Kidney epithelial cell (primary cell): ENCODE measurements at places on chromosomes 6 and 20.
A peak's percentile ranks its signal among the peaks of the same experiment; 100 is the strongest.

GRCh38 chr20:21052241-21052640 is 53.9 kb downstream of the LINC00237 start:
- DNase-seq = no peak

GRCh38 chr6:56567501-56567900 is 75.2 kb downstream of the DST start:
- DNase-seq = no peak

DNA sequence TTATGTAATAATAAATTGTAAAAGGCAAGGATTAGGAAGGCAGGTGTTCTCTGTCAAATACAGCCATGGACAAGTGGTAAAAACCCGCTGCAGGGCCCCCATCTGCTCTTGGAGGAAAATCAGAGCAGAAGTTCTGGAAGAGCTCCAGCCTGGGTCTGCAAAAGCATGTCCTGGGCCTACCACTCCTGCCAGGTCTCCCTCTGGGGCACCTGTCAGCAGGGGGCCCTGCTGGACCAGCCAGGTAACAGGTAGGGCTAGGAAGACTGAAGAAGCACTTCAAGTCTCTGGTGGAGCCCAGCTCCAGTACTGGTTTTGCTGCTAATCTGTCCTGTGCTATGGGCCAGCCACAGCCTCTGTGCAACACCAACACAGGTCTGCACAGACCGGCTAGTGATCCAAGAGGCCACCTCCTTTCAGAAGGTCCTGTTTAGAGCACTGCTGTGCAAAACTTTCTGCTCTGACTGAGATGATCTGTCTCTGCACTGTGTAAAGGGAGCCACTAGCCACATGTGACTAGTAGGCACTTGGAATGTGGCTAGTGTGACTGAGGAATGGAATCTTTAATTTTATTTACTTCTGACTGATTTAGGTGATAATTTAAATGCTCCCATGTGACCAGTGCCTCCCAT is 30.2 kb downstream of the RRBP1 start:
- DNase-seq = no peak

DNA sequence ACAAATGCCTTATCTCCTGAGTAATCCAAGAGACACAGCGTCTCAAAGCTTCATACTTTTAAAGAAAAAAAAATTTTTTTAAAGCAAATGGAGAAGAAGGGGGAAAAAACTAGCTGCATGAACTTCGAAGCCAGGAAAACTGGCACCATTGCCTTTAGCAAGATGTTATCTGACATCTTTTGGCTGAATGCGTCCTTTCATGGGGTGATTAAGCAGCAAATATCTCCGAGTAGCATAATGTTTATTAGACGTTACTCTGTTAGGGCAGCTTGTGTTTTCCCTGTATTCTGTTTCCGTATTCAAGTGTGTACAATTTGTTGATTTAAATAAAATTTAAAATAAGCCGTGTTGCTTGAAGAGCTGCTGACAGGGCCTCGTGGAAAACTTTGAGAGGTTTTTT is 76.5 kb upstream of the TSHZ2 start:
- no peak for DNase-seq

DNA sequence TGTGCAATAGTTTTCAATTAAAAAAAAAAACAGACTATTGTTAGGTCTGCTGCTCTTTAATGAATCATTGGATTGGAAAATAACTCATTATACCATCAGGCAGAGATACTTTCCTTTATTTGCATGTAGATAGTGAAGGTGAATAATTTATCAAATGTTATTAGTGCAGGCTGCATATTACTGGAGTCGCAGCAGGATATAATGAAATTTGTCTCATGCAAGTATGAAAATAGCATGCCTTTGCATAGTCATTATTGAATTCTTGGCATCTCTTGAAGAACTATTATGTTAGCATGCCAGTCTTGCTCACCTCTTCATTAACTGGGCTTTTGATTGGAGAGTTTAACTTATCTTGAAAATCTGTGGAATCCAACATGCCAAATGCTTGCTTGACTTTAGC is 241.7 kb downstream of the CDKAL1 start:
- no peak for DNase-seq

DNA sequence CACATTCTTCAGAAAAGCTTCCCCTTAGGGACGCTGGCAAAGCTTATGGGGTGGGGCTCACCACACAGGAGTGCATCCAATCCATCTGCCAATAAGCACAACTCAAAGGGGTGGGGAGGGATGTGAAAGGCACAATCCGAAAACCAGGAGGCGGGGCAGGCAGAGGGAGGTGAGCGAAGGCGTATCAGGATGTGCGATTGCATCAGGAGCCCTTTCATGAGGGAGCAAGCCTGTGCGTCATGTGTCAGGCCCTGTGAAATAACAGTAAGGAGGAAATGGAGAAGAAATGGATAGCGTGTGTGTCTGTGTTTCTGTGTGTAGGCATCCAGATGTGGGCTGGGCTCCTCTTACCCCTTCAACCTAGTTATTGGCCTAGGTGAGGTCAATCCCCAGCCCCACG is 382.4 kb upstream of the CDH4 start:
- DNase-seq = no peak

DNA sequence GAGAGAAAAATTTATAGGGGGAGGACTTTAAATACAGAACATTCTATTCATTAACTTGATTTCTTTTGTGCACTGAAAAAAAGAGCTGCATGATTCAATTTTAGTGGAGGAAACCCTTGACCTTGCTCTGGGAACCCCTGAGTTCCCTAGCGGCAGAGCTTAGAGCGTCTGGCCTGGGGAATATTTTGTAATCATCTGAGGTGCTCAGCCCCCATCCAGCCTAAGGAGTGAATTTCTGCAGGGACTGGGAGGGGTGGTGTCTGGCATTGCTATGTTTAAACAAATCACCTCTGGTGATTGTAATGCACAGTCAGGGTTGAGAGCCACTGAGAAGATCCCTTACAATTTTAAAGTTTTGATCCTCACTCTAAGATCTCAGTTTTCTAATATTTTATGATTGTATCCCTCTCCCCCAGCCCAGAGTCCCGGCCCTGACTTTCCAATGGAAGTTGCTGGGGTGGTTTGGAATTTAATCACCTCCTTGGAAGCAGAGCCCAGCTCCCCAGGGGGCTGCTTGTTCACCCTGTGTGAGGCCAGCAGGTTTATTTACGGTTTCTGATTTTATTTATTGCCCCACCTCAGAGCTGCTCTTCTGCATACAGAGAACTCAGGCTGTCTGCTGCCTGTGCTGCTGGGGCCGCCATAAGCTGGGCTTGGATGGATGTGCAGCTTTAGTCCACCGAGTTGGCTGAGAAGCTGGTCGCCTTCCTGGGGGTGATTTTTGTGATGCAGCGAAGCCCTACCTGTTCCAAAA is 263.1 kb downstream of the LRFN2 start:
- no peak for DNase-seq

- no peak for DNase-seq
Measured at GRCh38 chr6:137471497-137471896, 22.7 kb downstream of the OLIG3 start.

GRCh38 chr20:9235518-9235917 is 166.6 kb downstream of the PLCB4 start:
- peak; percentile 51 for DNase-seq

DNA sequence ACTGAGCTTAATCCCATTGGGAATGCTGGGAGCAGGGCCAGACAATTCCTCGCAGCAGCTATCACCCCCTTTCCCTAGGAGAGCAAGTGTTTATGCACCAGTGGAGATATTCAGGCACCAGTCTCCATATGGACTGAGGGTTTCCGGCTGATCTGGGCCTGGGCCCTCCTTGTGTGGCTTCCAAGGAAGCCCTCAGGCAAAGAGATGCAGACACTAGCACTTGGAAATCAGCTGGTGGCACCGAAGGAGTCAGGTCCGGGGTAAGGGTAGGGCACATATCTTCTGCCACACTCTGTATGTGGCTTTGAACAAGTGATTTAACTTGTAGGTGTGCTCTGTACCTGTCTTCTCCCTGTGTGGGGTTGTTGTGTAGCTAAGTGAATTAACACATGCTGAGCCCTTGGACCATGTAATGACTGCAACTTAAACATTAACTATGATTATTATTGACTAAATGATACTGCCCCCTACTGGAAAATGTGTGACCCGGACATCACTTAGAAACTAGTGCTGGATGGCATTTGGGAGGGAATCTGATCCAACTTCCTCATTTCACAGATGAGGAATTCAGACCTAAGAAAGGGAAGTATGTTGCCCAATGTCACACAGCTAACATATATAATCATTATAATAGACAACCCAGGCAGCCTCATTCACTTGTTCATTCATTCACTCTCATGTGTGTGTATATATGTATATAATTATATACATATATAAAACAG is 19.3 kb upstream of the WFDC2 start:
- DNase-seq = no peak

DNA sequence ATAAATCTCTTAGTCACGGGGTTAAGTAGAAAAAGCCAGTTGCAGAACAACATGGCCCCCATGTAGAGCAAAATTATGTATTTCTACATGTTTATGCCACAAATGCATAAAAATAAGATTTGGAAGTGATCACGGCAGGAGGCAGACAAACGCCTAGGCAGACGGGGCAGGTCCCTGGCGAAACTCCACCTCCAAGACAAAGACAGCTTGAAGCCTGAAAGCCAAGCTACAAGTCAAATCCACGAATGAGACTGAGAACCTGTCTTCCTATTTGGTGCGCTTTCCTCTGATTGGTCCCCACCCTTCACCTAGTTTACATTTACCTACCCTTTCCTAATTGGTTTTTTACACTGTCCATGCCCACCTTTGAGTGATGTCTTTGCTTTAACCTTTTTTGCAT is 28.7 kb upstream of the AHCY start:
- no peak for DNase-seq

- DNase-seq = no peak
Measured at GRCh38 chr6:133854364-133855275, 34.3 kb upstream of the TCF21 start.

GRCh38 chr6:53347921-53348370 is 804 bp downstream of the ELOVL5 start:
- no peak for DNase-seq

DNA sequence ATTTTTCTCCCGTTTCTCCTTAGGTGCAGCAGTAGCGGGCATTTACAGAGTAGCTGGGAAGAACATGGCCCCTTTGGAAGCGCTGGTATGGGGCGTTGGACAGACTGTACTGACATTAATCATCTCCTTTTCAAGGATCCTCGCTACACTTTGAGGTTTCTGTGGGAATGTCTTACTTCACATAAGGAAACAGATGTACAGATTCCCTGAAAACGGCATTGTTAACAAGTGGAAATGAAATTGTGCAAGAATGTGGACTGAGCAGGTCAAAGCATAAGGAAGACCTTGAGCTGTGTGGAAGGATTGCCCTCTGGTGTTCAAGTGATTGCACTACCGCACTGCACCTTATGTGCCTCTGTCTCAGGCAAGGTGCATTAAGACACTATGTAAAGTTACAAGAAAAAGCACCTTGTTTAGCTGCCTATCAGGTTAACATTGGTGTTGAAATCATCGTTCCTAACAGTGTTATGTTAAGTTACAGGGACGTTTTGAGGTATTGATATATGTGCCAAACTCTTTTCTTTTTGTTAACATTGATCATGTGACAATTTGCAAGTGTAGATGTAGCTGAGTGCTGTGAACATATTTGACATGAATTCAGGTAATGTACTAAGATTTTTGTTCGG is 38.0 kb downstream of the TMEM170B start:
- peak; percentile 50 for DNase-seq

GRCh38 chr6:170441316-170441715 is 111.8 kb downstream of the PSMB1 start:
- no peak for DNase-seq

DNA sequence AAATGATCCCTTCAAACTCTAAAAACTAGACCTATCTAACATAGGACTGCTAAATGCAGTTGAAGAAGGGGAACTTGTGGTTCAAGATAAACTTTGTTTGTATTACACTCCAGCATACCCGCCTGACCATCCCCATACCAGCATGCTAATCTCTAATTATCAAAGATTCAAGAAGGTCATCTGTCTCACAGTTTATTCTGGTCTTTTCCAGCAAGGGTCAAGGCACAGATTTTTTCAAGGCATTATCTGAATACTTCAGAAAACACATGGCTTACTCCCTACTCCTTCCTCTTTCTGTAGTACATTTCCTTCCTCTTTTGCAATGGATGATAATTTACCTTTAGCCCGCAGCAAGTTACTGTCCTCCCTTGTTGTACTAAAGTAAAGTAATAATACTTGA is 174.1 kb downstream of the PKHD1 start:
- no peak for DNase-seq

DNA sequence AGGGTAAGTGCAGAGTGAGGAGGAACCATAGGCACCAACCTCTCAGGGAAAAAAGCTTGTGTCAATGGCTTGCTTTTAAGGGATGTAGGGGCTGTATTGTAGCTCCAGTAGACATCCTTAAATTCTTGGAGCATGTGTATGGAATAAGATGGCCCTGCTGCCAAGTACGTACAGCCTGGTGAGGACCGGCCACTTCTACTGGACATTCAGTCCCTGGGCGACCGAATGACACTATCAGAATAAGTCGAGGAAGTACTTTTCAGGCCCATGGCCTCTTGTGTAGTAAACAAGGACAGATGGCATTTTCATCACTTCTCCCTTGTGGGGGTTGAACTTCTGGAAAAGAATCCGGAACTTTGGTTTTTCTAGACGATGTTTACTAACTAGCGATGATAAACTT is 32.8 kb downstream of the GFRA4 start:
- DNase-seq = no peak

- DNase-seq = no peak
Measured at GRCh38 chr20:63856098-63856511, 5.2 kb upstream of the ABHD16B start.

GRCh38 chr20:33466303-33466646 is 22.7 kb upstream of the SNTA1 start:
- DNase-seq = no peak

DNA sequence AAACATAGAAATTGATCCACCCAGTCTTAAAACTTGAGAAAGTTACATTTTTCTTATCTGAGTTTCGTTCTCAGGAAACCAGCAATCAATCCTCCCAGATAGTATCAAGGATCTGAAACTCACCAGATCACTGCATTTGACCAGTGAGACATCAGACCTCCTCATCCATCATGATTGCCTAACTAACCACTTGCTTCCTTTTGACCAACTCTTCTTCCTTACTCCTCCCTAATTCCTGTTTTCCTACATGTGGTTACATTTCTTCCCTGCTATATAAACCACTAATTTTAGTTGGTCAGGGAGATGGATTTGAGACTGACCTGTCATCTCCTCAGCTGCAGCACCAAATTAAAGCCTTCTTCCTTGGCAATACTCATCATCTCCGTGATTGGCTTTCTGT is 357.1 kb upstream of the POU3F2 start:
- no peak for DNase-seq

- DNase-seq = no peak
Measured at GRCh38 chr6:48048451-48049146, 62.4 kb downstream of the PTCHD4 start.

GRCh38 chr6:91442342-91442741 is 855.5 kb upstream of the MAP3K7 start:
- no peak for DNase-seq

DNA sequence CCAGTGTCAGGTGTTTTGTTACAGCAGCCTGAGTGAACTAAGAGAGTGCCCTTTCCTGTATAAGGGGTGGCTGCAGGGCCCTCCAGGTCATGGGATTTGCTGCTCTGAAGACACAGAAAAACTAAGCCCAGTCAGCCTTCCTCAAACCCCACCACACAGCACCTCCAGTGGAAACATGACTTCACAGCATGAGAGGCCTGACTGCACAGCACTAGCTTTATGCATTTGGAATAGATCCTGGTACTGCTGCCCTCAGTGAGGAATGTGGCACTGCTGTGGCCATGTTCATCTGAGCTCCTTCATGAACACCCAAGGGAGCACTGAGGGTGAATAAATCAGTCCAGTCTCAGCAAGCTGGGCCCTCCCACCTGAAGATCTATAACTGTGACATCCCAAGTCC is 296.1 kb upstream of the FOXQ1 start:
- no peak for DNase-seq
